ENCODE measurements at places on chromosomes 2 and 18. TPM values are rescaled to one million over a fixed set of nuclear protein-coding genes. Genes with fewer than 3 reads are reported as not detected.

DNA sequence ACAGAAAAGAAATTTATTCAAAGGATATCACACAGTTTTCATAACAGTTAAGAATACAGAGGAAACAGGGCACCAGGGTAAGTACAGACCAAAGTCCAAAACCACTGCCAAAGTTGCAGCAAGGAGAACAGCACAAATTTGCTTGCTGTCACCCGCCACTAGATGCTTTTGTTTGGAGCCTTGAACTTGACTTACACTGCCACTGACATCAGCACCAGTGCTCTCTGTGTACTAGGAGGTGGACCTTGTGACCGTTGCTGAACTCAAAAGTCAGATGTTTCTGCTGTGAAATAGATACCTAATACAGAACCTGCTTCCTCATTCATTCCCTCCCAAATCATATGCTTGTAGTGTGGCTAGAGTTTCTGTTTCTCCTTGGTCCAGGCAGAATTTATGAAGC, 578.3 kb upstream of the TMEFF2 start:
- DNase-seq, result no peak

Gene ARHGAP25
- 5.8 TPM for total RNA-seq

Gene RAB6C
- total RNA-seq, result not detected

Gene ABCG8
- total RNA-seq, result not detected

Gene CFAP210
- not detected for total RNA-seq

Measured in fibroblast of lung (primary cell).